ENCODE measurements at places on chromosomes 7 and 10. TPM values are rescaled to one million over a fixed set of nuclear protein-coding genes. Genes with fewer than 3 reads are reported as not detected.

DNA sequence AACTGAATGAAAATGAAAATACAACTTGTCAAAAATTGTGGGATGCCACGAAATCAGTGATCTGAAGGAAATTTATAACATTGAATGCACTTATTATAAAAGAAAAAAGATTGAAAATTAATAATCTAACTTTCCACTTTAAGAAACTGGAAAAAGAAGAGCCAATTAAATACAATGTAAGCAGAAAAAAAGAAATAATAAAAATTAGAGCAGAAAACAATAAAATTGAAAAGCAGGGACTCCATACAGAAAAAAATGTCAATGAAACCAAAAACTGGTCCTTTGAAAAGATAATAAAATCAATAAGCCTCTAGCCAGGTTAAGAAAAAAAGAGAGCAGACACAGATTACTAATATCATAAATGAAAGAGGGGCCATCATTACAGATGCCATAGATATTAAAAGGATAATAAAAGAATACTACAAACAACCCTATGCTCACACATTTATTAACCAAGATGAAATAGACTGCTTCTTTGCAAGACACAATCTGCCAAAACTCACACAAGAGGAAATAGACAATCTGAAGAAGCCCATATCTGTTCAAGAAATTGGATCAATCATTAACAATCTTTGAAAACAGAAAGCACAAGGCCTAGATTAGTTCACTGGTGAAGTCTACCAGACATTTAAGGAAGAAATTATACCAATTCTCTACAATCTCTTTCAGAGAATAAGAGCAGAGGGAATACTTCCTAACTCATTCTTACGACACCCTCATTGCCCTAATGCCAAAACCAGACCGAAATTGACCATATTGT lies 233.8 kb upstream of the NEBL start:
- H3K36me3 ChIP-seq = no peaks in the 10 kb centered on the region
- H3K27me3 ChIP-seq = no peaks in the 10 kb centered on the region

- no peak for DNase-seq
- no peaks in the 10 kb centered on the region for H3K36me3 ChIP-seq
- no peak overlapping the region for H3K27ac ChIP-seq
- no peak overlapping the region for H3K4me3 ChIP-seq
- peaks cover 12% of the 10 kb centered on the region for H3K4me1 ChIP-seq
These were observed 149.0 kb downstream of the ARHGAP21 start for GRCh38 chr10:24574578-24575155.

GRCh38 chr7:43431020-43431595 lies 151.8 kb upstream of the STK17A start:
- peaks cover 4% of the 10 kb centered on the region for H3K27me3 ChIP-seq
- H3K4me3 ChIP-seq = no peak overlapping the region
- H3K4me1 ChIP-seq = peaks cover 5% of the 10 kb centered on the region
- DNase-seq = no peak
- no peaks in the 10 kb centered on the region for H3K36me3 ChIP-seq

DNA sequence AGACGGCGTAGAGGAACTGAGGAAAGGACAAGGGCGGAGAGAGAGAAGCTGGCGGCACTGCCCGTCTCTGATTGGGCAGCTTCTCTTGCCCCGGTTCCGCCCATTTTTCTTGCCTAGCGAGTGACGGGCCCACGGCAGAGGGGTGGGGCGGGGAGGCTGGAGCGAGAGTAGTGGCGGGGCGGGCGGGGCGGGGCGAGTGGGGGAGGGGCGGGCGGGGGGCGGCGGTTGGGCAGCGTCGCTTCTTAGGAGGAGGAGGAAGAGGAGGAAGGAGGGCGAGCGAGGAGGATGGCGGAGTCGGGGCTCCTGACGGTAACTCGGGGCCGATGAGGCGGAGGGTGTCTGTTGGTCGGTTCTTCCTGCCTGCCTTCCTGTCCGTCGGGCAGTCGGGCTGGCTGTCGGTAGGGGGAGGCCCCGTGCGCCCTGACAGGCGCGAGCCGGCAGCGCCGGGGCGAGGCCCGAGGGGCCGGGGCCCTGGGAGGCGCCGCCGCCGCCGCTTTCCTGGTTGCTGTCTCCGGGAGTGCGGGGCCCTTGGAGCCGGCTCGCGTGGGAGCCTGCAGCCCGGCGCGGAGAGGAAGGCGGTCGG lies at the start of gene SHOC2:
TSS of gene SHOC2 (plus strand) at position 256 of the 583 bp plus-strand sequence. CDS start 44,755 bp downstream, outside the sequence.
- peaks cover 22% of the 10 kb centered on the region for H3K4me1 ChIP-seq
- H3K27me3 ChIP-seq = no peaks in the 10 kb centered on the region
- DNase-seq = peak; percentile 61
- peak within 1 kb of the TSS; percentile 99 for H3K27ac ChIP-seq
- peaks cover 1% of the 10 kb centered on the region for H3K36me3 ChIP-seq

DNA sequence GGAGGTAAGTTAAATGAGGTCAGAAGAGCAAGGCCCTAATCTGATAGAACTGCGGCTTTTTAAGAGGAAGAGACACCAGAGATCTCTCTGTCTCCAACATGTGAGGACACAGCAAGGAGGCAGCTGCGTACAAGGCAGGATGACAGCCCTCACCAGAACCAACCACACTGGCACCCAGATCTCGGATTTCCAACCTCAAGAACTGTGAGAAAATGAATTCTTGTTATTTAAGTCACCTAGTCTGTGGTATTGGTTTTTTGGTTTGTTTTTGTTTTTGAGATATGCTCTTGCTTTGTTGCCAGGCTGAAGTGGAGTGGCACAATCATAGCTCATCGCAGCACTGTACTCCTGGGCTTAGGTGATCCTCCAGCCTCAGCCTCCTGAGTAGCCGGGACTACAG lies 127.2 kb downstream of the DLG5 start:
- H3K4me3 ChIP-seq = no peak overlapping the region
- no peak for DNase-seq
- H3K27me3 ChIP-seq = no peaks in the 10 kb centered on the region
- H3K4me1 ChIP-seq = no peaks in the 10 kb centered on the region
- peak overlapping the region; percentile 25 for H3K27ac ChIP-seq

Gene ZNF862
- 19.5 TPM for total RNA-seq

Gene PNLIPRP2
- total RNA-seq = not detected

Gene GDF10
- total RNA-seq = not detected
